ENCODE measurements at places on chromosomes 2 and 18.

DNA sequence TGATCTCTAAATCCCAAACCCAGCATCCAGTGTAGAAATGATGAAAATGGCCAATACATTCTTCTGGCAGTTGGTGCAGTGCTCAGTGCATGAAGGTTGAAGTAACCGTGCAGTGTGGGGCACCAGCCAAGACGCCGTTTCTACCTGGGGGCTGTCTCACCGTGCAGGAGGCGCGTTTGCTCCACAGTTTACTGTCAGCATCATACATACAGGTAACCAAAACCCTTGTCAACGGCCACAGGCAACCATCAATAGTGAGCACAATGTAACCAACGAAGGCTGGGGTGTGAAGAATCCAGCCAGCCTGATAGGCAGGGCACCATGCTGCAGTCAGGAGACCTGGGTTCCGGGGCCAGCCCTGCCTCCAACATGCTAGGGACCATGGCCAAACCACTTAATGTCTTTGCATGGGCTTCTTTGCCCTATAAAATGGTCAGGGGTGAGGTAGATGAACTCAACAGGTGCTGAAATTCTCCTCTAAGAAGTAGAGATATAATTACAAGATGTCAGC is 127.5 kb upstream of the ID2 start:
- DNase-seq, result no peak

GRCh38 chr2:219423652-219424377 is 5.6 kb downstream of the DES start:
- DNase-seq, result no peak

GRCh38 chr2:55887901-55888624 is 35.5 kb downstream of the EFEMP1 start:
- peak; percentile 4 for DNase-seq

GRCh38 chr2:88857951-88858411 is 166.5 kb downstream of the RPIA start:
- DNase-seq, result no peak

DNA sequence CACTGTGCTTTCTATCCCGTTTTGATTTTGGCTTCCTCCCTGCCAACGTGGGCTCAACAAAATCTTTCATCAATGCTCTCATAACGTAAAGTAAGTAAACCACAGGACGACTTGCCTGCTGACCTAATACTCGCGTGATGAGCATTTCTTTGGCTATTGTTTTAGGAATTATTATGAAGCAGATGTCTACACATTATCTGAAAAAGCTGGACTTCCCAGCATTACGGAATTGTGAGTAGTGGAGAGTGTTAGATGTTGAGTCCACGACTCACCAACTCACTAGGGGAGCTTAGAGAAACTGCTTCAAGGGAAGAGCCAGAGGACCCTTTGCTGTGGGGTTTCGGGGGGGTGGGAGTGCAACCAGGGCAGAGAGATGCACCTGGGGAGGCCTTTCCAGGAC is 21.9 kb downstream of the HJURP start:
- DNase-seq, result no peak

DNA sequence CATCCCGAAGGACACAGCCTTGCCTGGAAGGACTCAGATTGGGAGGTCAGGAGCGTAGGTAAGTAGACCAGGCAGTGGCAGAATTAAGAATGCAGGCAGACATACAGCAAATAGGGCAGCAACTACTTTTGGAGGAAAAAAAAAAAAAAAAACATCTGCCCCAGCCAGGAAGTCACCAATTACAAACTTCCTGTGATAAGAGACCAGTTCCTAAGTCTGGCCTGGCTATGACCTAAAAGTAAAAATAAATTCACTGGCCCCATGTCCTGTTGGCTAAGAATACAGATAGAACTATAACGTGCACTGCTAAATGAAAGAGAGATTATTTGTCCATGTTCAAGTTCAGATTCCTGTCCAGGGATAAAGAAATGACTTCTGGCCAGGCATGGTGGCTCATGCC is 45.2 kb upstream of the NOSTRIN start:
- DNase-seq, result no peak

DNA sequence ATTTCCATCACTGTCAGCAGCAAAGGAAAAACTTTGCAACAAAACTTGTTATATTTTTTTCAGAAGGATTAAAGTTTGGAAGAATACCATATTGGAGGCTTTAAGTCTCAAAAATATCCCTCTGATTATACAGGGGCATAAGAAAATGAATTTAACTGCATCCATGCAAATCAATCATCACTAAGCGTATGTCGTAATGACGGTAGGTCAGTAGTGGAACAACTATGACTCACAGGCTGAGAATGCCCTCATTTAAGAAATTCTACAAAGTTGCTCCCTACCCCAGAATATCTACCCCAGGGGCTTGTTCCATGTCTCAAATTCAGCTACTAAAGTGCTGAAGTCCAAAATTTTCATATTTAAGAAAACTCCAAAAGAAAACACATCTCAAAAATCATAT is 12.5 kb upstream of the NAB1 start:
- peak; percentile 74 for DNase-seq

- DNase-seq, result peak; percentile 79
Observed at GRCh38 chr18:59881728-59882656, 17.8 kb upstream of the PMAIP1 start.

DNA sequence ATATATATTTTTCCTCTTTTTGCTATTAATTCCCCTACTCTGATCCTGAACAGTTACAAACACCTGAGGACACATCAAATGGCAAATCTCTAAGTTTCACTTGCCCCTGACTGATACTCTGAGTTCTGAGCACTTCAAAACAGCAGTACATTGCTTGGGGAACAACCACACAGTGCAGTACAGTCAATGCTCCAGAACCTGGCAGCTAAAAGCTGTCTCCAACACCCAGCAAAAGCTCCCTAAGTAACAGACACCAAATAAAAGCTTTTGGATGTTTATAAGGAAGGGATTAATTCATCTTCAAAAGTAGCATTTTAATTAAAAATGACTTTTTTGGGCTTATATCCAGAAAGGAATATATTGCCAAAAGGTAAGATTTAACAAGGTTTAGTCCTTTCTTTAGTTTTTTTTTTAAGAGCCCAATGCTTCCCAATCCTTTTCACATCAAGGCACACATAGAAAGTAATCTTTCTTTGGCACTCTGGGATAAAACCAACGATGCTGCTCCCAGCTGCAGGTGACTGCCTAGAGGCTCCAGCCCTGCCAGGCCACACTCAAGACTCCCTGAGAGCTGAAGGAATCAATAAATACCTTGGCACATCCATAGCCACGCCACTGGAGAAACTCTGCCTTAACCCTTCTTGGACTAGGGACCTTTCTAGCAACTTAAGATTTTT is 164.9 kb upstream of the ZFP36L2 start:
- DNase-seq, result no peak

DNA sequence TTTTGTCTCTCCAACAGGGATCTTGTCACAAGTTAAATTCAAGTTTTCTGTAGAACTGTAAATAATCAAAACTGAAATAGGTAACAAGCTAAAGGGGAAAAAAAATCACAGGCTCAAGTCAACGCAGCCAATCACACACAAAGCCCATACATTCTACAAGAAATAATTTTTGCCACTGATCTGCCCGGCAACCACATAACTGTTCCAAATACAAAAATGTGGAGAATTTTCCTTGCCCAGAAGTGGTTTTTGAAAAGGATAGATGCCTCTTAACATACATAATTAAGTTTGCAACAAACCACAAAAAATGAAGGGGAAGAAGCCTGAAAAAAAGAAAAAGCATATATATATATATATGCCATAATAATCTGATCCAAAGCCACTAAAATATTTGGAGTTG is 60.3 kb downstream of the FARSB start:
- DNase-seq, result no peak

GRCh38 chr18:55252901-55253300 is 293.6 kb upstream of the CCDC68 start:
- no peak for DNase-seq

- no peak for DNase-seq
Observed at GRCh38 chr18:49183921-49184320, 233.2 kb upstream of the SMAD7 start.

GRCh38 chr2:181025004-181025403 is 44.6 kb downstream of the UBE2E3 start:
- DNase-seq, result no peak

DNA sequence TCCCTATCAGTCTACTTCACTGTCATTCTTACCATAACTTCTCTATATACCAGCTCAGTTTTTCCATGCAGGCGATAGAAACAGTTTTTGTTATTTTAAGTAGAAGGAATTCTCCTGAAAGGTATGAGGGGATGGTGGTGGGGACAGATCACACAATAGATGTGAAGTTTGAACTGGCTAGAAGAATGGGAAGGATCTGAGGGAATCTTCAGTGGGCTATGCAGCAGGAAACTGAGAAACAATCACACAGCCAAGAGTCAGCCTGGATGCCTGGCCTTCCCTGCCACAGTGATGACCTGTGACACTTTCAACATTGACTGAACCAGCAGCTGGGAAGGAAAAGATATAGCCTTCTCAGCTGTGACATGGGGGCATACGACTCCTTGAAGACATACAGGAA is 329.1 kb upstream of the GULP1 start:
- peak; percentile 7 for DNase-seq

GRCh38 chr2:48220501-48220900 is 309.5 kb upstream of the STON1 start:
- peak; percentile 56 for DNase-seq

DNA sequence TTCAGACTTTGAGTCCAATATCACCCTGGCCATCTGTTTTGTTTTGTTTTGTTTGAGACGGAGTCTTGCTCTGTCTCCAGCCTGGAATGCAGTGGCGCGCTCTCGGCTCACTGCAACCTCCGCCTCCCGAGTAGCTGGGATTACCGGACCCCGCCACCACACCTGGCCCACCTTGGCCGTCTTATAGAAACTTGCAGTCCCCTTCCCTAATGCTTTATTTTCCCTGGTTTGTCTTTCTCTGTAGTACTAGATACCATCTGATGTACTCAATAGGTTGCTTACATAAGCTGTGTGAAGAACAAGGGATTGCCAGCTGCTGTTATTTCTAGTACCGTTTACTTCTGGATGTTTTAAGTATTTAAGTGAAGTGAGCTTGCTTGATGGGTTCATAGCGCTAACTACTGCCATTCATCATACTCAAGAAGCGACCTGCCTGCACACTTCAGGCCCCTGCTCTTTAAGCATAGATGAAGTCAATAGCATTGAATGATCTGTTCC is 1.2 kb downstream of the RPL31 start:
- no peak for DNase-seq

- no peak for DNase-seq
Observed at GRCh38 chr2:31430439-31431165, 16.1 kb upstream of the XDH start.

DNA sequence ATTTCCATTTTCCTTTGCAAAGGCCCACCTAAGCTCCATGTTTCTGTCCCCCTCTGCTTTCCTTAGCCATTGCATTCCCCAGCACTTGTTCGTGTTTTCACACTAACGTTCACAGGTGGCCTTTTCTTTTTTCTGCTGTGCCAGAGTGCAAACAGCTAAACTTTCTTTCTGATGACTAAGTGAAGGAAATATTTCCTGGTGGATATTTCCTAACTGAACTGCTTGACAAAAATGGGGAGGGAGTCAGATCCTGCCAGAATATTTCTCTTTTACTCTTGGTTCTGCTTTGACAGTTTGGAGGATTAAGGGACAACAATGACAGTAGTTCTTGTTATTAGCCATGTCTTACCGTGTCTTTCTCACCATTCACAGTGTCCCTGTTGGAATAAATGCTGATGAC is 344.0 kb downstream of the ARHGAP15 start:
- no peak for DNase-seq

DNA sequence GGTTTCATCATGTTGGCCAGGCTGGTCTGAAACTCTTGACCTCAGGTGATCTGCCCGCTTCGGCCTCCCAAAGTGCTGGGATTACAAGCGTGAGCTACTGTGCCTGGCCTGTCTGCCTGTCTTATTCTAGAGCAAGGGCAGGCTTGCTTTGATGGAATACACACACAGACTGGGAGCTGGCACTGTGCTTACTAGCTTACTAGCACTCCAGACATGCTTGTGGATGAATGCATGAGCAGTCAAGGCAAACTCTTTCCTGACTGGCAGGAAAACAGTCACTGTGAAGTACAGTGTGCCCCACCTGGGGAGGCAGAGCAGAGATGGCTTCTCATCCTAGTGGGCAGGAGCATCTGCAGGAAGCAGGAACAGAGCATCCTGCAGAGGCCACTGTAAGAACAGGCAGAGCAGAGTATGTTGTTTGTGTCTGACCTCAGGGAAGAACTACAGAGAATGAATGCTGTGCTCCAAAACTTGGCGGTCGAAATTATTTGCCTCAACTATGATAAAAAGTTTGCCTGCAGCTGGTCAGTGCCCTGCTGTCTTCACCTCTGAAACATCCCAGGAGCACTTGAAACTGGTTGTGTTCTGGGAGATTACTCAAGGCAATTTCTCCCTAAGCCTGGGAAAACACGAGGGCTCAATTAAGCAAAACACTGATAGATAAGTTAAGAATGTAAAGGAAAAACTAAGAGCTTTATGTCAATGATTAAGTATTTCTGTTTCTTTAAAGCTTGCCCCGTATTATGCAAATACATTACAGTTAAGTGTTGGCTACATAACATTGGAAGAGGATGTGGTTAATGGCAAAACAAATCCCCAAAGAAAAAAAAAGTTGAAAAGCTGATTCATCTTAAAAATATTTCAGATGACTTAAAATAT is 102.4 kb downstream of the VAPA start:
- DNase-seq, result peak; percentile 80

DNA sequence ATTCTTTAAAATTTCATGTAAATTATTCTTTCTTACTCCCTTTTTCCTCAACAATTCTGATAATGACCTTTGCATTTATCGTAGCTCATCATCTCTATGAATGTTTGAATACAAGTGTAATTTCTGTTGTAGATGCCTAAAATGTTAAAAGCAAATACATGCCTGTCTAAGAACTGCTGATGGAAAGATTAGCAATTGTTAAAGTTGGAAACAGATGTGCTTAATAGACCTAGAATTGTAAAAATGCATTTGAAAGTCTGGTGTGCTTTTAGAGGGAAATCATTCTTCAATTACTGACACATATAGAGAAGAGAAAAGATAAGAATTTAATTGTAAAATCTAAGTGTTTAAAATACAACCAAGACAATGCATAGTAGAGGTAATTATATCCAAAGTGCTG is 50.4 kb downstream of the CCDC102B start:
- no peak for DNase-seq

GRCh38 chr2:113216321-113216720 is 42.5 kb downstream of the PSD4 start:
- DNase-seq, result no peak

GRCh38 chr18:45519411-45520280 is 95.6 kb upstream of the SLC14A2 start:
- DNase-seq, result no peak

DNA sequence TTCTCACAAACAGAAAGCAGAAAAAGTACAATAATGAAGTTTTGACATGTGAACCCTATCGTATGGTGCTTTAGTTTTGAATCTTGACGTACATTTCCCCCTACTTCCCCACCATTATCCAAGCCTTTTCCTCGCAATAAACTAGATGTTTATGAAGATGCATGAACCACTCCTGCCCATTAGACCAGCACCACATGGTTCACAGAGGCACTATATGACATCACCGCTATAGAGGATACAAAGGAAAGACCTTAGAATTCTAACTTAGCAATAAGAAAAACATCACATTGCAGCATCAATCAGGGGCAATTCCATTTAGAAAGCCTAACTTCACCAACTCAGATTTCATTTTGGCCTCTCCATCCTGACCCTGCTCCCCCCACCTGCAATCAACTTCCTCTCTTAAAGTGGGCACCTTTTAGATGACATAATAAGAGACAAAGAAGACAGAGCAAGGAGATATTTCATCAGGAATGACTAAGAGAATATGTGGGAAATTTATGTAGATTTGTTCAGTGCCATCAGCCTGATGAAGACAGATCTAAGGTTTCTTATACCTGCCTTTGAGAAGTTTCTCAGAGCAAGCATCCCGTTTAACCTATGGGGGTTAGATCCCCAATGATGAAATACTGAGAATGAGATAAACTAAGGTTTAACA is 124.9 kb downstream of the PIGN start:
- no peak for DNase-seq

- no peak for DNase-seq
Observed at GRCh38 chr2:54680397-54681041, 42.9 kb upstream of the EML6 start.

Data from inflammatory macrophage treated with lipopolysaccharide for 1 hour (primary cell).